Caco-2 (cell line): ENCODE measurements at places on chromosomes 4 and X.

DNA sequence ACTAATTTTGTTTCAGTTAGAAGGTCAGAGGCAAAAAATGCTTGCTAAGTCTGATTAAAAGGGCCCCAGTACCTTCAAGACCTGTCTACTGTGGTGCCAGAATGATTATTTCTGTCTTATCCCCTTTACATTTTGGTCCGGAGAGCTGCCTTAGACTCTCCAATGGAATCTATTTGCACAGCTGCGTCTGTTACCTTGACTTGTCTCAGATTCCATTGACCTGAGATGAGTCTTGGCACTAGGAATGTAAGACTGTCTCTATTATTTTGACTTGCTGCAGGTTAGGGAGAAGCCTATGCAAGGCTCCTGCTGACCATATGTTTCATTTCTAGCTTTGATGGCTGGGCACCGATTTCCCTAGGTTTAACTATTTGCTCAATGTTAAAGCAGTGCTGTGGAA, 457.6 kb downstream of the KCTD8 start:
- DNase-seq: peak; percentile 6

GRCh38 chrX:69562904-69563578, 52.9 kb upstream of the EDA start:
- no peak for DNase-seq

DNA sequence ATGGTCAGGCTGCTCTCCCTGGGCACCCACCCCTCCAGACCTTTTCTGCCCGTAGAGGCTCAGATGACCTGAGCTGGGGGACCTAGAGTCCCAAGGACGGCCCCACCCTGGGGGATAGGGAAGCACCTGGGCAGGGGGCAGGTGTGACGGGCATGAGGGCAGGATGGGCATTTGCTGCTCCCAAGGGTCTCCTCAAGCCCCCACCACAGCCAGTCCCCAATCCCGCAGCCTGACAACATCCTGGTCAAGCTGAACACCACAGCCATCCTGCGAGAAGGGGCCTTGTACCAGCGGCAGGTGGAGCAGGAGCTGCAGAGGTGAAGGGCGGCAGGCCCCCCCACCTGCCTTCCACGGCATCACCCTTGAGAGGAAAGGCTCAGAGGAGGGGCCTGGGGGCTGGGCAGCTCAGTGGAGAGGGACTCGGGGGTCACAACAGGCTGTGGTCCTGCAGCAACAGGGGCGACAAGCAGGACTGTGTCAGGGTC, 17.8 kb upstream of the RNF4 start:
- DNase-seq: no peak

DNA sequence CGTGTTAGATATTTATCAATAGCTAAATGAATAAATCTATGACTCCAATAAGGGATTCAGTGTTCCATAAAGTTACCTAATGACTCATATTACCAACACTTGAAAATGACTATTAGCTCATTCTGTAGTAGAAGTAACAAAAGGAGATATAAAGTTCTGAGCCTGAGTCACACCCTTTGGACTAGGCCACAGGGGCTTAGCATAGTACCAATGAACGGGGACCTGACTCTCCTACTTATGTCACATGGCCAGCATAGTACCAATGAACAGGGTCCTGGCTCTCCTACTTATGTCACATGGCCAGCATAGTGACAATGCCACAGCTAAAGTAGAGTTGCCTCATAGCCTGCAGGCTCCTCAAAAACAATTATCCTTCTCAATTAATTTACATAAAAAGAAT, 43.7 kb downstream of the MAGEB16 start:
- no peak for DNase-seq

- no peak for DNase-seq
Observed at GRCh38 chr4:165472943-165473676, 94.3 kb downstream of the CPE start.

- DNase-seq: no peak
Observed at GRCh38 chr4:91621446-91621845, 682.3 kb upstream of the GRID2 start.

DNA sequence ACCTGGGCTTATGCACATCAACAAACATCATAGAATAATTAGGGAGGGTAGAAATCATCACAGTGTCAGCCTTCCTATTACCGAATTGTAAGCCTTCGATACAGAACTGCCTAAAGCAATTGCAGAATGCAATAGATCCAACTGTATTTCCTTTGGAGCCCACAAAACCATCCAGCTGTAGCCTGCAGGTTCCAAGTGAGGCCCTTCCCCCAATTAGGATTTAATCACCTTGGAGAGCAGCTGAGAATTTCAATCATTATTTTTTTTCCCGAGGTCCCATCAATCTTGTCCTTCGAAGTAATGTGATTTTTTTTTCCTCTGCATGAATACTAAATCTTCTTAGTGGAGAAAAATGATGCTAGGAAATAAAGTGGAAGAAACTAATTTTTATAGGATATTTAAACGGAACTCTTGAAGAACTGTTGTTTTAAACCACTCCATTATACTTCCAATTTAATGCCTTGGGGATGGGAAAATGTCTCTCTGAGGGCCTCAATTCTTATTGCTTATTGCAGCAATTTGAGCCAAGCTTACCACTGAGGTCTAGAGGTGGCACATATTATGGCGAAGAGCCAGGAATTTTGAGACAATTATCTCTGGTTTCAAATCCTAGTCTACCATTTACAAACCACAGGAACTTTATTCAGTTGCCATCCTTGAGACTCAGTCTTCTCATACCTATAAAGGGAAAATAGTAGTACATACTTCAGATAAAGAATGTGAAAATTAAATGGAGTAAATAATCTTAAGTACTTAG, 953.4 kb upstream of the IGFBP7 start:
- no peak for DNase-seq

DNA sequence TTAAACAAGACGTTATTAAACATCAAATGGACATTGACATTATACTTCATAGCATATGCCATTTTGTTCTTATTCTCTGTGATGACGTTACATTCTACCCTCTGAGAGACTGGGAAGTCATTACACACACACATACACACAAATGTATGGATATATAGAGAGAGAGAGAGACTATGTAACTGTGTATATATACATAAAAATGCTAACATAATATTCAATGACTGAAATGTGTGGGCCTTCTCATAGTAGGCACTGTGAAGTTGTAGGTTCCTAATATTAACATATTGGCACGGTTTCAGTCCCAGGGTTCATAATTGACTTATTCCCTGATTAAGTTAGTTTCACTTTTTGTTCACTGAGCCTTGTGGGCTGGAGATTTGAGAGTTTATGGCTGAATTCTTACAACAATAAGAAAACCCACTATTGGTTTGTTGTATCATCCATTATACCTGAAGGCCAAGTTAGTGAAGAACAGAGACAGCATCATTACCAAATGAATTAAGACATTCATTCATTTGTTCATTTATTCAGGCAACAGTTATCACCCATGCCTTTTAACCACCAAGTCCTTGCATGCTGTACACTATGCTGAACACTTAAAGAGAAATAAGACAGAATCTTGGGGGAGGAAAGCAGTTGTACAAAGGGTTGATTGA, 68.5 kb downstream of the GAB1 start:
- DNase-seq: no peak

DNA sequence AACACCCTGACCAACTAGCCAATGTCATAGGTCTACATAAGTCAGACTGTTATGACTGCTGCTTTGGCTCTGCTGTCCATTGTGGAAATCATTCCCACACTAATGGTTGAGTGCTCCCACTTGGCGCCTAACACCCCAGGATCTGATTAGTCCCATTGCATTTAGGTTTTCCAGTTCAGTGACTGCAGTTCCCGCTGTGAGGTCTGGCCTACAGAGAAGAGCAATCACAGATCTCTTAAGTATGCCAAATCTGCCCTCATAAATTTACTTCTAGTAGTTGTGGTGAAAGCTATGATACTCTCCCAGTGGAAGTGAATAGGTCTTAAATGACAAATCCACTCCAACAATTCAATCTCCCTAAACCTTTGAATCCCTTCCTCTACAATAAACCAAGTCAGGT, 77.3 kb upstream of the IL2 start:
- DNase-seq: no peak

DNA sequence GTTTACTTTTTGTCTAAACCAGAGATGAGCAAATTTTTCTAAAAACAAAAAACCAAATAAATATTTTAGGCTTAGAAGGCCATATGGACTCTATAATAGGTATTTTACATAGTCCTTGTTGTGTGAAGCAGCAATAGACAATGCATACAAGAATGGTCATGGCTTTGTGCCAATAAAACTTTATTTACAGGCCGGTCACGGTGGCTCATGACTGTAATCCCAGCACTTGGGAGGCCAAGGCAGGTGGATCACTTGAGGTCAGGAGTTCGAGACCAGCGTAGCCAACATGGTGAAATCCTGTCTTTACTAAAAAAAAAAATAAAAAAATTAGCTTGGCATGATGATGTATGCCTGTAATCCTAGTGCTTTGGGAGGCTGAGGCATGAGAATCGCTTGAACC, 227.6 kb downstream of the CBR4 start:
- DNase-seq: no peak

- peak; percentile 76 for DNase-seq
Observed at GRCh38 chr4:159227984-159228383, 125.1 kb downstream of the RAPGEF2 start.

GRCh38 chr4:116342143-116342542, 743.2 kb downstream of the TRAM1L1 start:
- no peak for DNase-seq

- no peak for DNase-seq
Observed at GRCh38 chr4:155676430-155676825, 9.8 kb downstream of the GUCY1A1 start.

DNA sequence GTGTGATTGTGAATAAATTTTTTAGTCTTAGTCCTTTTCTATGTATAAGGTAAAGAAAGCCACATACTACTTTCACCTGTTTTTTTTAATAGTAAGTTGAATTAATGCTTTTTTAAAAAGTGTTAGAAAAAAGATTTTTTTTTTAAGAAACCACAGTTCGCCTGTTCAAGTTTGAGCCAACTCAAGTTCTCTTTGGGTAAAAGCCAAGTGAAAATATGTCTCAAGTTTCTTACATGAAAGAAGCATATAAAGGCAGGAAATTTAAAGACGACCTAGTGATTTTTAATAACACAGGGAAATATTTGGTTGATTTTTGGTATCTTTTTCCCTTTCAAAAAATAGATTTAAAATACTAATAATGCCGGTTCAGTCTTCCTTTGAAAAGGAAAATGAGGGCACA, 369.9 kb upstream of the NR3C2 start:
- no peak for DNase-seq

DNA sequence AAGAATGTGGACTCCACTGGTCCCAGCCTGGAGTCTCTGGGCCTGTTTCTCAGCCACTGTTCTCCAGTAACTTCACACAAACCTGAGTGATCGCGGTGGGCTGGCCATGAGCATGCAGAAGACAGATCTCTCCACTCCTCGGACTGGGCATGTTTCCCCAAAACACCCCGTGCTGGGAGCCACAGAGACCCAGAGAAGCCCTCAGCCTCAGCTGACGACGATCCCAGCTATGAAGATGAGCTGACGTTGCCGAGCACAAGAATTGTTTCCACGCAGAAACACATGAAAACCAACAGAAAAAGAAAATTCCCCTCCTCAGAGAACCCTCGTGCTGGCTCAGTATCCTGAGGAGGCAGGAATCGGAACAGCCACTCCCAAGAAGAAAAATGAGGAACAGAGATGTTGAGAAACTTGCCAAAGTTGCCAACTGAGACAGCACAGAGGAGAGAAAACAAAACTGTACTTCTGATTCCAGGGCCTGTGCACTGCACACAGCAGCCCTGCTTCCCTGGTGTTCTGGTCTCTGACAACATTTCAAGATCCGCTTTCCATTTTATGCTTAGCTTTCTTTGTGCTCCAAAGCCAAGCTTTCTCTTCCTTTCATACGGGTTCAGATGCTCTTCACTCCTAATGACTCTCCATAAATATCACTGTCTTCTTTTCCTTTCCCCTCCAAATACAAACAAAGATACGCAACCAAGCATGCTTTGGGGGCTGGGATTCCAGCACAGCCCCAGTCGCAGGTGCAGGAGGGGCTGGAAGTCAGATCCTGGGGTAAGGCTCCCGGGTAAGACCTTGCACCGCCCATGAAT, 81.4 kb downstream of the IRF2 start:
- no peak for DNase-seq

- no peak for DNase-seq
Observed at GRCh38 chrX:916230-916599, 285.6 kb downstream of the SHOX start.

GRCh38 chr4:163166041-163166579, 580 bp downstream of the NAF1 start:
- peak; percentile 61 for DNase-seq

GRCh38 chr4:139858436-139859205, 193.0 kb downstream of the MGST2 start:
- no peak for DNase-seq

DNA sequence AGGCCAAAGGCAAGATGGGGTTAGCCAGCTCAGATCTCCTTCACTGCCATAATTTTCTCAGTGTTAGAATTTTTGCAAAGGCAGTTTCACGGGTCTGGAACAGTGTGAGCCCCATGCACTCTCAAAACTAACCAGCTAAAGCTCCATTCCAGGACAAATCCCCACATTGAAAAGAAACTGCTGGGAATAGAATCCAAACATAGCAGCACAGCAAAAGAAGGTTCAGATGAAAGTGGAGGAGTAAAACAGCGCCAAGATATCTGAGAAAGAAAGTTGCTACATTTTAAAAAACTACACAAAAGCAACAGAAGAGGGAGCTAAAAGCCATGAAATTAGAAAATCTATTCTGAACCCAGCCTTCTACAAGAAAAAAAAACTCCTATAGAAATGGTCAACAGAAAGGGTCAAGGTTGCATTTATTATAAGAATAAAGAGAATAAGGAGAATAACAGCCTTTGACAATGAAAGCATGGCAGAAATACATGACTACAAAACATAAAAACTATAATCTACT, 39.6 kb upstream of the SLC7A3 start:
- no peak for DNase-seq

DNA sequence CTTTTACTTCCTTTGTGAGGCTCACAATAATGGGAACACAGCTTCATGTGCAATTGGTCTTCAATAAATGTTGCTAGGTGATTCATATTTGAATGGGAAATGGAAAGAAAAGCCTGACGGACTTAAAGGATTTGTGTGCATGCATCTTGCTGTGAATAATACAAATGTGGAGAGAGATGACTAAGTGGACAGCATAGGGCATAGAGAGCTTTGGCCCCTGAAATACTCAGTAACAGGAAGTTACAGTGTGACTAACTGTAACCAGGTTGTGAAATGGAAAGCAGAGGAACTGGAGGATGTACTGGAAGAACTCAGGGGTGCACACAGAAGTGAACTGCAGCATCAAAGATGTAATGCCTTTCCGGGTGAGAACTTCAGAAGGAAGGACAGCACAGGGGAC, 206.7 kb downstream of the MGST2 start:
- DNase-seq: no peak
